ENCODE measurements at places on chromosomes 12 and 14.
A peak's percentile ranks its signal among the peaks of the same experiment; 100 is the strongest.

DNA sequence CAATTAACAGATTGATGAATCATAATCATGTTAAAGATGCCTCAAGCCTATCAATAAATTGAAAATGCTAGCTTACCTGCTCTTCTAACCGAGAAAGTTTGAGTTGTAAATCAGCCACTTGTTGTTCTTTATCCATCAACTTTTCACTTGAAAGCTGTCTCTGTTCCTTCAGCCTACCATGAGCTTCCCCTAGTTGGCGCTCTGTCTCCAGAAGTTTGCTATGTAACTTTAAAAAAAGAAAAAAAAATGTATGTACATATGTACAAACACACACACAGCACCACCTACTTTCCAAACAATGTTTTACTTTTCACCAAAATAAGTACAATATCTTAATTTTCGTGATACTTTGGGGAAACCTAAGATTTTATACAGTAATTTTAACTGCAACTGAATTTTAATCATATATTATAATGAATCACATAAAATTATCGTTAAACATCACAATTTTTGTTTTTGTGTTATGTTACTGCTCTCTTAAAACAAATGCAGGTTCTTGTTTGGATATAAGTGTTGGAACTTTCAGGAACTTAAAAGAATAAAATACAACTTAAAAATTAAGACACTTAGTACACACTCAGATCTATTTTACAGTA, 101.2 kb downstream of the EEA1 start:
- peak; percentile 20 for DNase-seq

- DNase-seq = no peak
Measured at GRCh38 chr14:42047421-42048055, 440.9 kb downstream of the LRFN5 start.

- DNase-seq = no peak
Measured at GRCh38 chr14:46048127-46048526, 603.5 kb downstream of the RPL10L start.

- no peak for DNase-seq
Measured at GRCh38 chr14:50059763-50060616, 56.4 kb downstream of the VCPKMT start.

DNA sequence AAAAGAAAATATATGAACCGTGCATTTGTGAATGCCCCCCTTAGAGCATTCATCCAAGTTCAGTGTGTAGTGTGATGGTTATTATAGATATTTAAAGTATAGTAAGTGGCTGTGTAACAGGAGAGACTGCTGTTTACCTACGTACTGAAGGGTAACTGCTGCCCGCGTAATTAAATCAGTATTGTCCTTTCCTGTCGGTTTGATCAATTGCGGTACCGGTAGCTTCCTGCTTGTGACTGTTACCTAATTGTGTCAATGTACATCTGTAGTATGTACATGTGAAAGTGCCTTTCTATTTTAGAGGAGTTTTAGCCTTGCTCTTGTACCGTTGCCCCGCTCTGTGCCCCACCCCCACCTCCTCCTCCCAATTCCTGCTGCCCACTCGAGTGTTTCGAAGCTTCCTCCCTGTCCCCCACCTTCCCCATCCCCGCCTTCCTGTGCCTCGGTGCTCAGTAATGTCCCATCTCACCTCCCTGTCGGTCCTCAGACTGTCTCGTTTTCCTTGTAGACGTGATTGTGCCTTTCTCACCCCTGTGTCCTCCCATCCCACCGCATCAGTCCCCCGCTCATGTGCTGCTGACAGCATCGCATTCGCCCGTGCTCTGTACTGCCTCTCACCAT, 75.0 kb downstream of the KICS2 start:
- no peak for DNase-seq

DNA sequence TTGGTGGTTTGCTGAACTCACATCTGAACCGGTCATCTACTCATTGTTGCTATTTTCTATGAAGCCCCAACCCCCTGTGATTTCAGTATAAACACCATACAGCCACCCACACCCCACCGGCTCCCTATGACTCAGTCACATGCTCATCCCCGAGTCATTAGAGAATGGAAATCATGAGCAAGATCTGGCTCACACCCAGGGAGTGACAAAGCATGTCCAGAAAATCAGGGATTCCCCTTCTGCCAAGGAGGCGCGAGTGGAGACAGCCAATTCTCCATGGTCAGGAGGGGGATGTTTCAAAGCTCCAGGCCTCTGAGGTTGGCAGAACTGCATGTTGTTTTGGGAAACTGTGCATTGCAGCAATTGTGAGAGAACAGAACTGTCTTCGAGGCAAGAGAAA, 657.5 kb upstream of the TBX3 start:
- no peak for DNase-seq

DNA sequence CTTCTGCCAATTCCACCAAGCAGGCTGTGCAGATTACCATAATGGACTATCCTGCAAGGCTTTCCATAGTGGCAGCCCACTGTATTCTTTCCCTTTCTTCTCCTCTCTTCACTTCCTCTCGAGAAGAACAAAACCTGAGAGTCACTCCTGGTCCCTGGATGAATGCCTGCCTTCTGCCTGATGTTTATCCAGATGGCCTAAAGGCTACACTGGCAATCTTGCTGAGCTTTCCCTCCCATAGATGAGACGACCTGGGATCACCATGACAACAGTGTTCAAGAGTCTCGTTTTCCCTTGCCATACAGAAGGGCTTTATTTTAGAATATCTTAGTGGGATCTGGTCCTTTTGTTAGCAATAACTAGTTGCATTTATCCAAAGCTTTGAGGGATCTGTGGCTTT, 142.3 kb downstream of the RTN1 start:
- DNase-seq = no peak

DNA sequence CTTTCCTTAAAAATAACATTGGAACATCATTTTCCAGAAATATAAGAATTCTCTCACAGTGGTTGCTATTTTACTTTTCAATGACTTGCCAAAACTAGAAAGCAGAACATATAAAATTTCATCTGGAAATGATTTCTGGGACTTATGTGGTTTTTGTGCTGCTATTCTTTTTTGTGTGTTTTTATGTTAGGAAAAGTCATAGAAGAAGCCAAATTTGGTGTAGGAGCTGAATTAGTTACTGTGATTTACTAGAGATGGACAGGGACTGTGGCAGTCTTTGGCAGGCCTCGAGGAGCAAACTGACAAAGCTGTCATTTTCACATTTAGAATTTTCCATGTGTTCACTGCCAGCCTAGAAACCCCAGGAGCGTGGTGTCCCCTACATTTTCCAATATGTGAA, 38.3 kb upstream of the LDHB start:
- no peak for DNase-seq

- DNase-seq = no peak
Measured at GRCh38 chr14:60166142-60166541, 944 bp upstream of the DHRS7 start.

DNA sequence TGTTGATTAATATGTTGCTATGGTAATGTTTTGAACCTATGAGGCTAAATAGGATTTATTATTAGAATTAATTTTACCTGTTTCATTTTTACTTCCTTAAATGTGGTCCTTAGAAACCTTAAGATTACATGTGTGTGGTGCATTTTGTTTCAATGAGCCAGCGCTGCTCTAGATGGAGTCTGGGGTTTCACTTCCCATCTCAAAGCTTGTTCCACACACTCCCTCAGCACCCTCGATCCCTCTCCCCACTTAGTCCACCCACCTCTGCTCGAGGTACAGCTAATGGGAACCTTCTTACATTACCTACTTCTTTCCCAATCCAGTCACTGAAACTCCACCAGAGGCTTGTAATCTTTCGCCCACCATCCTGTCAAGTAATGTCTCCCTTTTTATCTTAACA, 205.2 kb downstream of the PAX9 start:
- no peak for DNase-seq

- no peak for DNase-seq
Measured at GRCh38 chr12:45522227-45522626, 207.3 kb upstream of the ARID2 start.

- DNase-seq = no peak
Measured at GRCh38 chr12:46942579-46942978, 116.8 kb upstream of the SLC38A4 start.

GRCh38 chr12:122421821-122422729, at the start of gene CLIP1:
Gene CLIP1 (minus strand): TSS chr12:122422669. CDS start chr12:122380452, 42,217 bp downstream.
- no peak for DNase-seq

GRCh38 chr14:102189874-102190273, 50.2 kb downstream of the WDR20 start:
- DNase-seq = no peak

GRCh38 chr14:68669603-68670358, 123.1 kb downstream of the ZFP36L1 start:
- DNase-seq = no peak

Measured in stimulated activated CD4-positive, alpha-beta T cell treated with anti-CD3 and anti-CD28 coated beads, Interleukin-12 subunit alpha, Interleukin-12 subunit beta, amount 100 ng/mL, for 48 hours (primary cell).